ENCODE measurements at places on chromosomes 16 and 17.

DNA sequence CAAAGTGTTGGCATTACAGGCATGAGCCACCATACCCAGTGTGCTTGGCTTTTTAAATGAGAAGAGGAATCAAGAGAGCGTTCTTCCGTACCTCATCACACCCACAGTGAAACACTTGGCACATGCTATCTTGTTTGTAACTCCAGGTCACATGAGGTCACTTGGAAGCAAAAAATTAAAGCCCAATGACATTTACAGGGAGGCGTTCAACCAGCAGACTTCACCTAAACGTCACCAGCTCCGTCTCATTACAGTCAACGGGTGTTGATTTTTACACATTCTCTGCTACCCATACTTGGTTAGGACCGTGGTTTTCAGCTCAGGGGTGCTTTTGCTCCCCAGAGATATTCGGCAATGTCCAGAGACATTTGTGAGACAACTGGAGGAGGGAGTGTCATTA, 127.0 kb downstream of the XYLT1 start:
- DNase-seq: no peak

- no peak for DNase-seq
Measured at GRCh38 chr17:45077643-45078042, 16.5 kb downstream of the NMT1 start.

DNA sequence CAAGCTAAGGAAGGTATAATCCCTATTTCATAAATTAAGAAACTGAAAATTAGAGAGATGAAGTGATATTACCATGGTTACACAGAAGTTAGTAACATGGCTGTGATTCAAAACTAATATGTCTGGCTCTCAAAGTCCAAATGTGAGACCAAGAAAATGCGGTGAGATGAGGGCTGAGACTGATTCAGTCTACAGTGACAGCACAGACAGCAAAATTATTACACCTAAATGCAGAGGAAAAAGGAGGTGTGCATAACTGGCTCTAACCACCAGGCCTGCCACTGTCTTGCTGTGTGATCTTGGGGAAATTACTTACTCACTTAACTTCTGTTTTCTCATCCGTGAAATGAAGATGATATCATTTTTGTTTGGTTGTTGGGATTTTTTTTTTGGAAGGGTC, 270.0 kb upstream of the SOX9 start:
- DNase-seq: no peak

DNA sequence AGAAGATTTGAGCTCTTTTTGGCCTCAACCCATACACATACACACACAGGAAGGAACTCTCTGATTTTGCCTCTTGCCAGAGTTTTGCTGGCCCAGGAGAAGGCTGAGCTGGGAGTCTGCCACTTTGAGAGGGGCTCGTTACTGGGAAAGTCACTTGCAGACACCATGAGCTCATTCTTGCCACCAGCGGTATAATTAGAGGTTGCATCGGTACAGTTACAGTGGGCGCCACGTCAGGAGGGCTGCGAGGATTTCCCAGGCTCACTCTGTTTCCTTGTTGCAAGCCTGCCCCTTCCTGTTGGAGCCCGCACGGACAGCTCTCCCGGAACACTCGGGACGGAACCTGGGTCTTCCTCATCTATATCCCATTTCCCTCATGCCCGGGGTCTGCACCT, 3.1 kb upstream of the SDK2 start:
- DNase-seq: no peak

DNA sequence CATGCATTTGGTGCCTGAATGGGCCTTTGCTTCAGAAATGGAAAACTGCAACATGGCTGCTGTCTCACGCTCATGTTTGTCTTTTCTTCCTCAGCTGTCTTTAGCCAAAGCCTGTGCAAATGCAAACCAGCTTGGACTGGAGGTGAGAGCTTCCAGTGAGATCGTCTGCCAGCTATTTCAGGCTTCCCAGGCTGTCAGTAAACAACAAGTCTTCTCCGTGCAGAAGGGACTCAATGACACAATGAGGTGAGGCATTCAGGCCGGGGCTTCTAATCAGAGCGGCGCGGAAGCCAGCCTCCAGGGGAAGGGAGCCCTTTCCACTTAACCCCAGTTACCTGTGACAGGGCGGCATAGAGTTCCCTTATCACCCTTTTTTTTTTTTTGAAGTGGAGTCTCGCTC, 14.3 kb downstream of the CCNF start:
- no peak for DNase-seq

- DNase-seq: no peak
Measured at GRCh38 chr16:83066881-83067280, 440.1 kb downstream of the CDH13 start.
